ENCODE measurements at places on chromosomes 7 and 10. TPM values are rescaled to one million over a fixed set of nuclear protein-coding genes. Genes with fewer than 3 reads are reported as not detected.

- no peaks in the 10 kb centered on the region for H3K27me3 ChIP-seq
- no peaks in the 10 kb centered on the region for H3K36me3 ChIP-seq
- no peak for DNase-seq
- no peak overlapping the region for H3K4me3 ChIP-seq
- H3K4me1 ChIP-seq: no peaks in the 10 kb centered on the region
Observed at GRCh38 chr7:47795631-47796030, 152.6 kb downstream of the PKD1L1 start.

- H3K27me3 ChIP-seq: no peaks in the 10 kb centered on the region
- H3K27ac ChIP-seq: no peak overlapping the region
- H3K36me3 ChIP-seq: no peaks in the 10 kb centered on the region
- no peaks in the 10 kb centered on the region for H3K4me1 ChIP-seq
- DNase-seq: no peak
Observed at GRCh38 chr10:122349758-122350369, 24.6 kb upstream of the PLEKHA1 start.

Gene SPDYE6
- not detected for total RNA-seq

Gene COL17A1
- total RNA-seq: 2.2 TPM

Gene TRIM74
- 1.5 TPM for total RNA-seq

DNA sequence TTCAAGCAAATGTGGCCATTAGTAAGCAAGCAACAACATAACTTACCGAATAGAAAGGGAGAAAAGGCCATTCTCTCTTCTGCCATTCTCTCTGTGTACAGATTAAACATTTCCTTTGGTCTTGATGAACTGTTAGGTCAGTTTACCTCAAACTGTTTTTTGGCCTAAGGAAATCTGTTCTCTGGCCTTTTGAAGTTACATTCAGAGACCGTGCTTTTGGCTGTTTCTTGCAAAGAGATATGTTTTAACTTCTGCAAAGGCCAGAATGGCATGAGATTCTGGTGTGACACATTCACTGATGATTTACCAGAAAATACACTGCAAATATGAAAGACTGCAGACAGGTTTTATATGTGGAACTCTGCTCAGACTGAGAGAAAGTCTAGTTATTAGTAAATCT lies 22.2 kb downstream of the AHR start:
- no peak overlapping the region for H3K27ac ChIP-seq
- H3K4me3 ChIP-seq: no peak overlapping the region
- H3K36me3 ChIP-seq: no peaks in the 10 kb centered on the region
- H3K4me1 ChIP-seq: no peaks in the 10 kb centered on the region
- no peaks in the 10 kb centered on the region for H3K27me3 ChIP-seq

GRCh38 chr7:47759056-47759706 lies 177.3 kb upstream of the TNS3 start:
- H3K36me3 ChIP-seq: no peaks in the 10 kb centered on the region
- no peaks in the 10 kb centered on the region for H3K4me1 ChIP-seq
- no peaks in the 10 kb centered on the region for H3K27me3 ChIP-seq
- DNase-seq: no peak
- H3K4me3 ChIP-seq: no peak overlapping the region

Gene CLCN1
- total RNA-seq: not detected

Gene SPDYE5
- 0.28 TPM for total RNA-seq

- H3K4me3 ChIP-seq: no peak overlapping the region
- no peaks in the 10 kb centered on the region for H3K27me3 ChIP-seq
- H3K27ac ChIP-seq: no peak overlapping the region
- no peaks in the 10 kb centered on the region for H3K36me3 ChIP-seq
- peaks cover 5% of the 10 kb centered on the region for H3K4me1 ChIP-seq
Observed at GRCh38 chr7:620056-620455, 100.4 kb upstream of the PDGFA start.

DNA sequence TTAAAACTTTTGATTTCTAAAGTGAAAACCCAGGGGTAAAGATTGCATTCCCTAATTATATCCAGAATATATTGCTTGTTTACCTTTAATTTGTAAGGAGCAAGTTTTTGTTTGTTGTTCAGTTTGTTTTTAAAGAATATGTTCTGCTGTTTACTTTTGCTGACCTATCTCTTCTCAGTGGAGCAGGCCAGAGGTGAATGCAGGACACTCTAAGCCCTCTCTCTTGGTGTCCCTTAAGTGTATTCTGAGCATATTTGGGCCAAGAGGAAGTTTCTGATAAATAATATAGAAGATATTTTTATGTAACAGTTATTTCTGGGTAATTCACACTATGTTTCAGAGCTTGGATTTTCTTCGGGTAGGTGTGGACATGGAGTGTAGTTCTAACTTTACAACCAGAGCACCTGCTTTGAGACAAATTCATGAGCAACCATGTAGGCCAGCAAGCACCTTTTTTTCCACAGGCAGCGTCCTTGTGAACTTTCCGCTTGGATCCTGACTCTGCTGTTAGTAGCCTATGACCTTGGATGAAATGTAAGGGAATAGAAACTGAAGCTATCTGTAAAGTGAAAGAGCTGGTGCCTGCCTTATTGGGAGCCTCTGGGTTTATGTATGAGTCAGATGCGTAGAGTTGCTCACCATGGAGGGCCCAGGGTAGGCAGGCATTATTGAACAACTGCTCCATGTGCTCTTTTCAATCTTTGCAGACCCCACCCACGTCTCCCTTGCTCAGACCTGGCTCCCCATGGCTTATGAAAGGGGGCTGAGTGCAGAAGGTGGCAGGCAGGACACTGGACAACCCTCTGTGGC lies 16.1 kb downstream of the OGDH start:
- H3K27ac ChIP-seq: peak overlapping the region; percentile 64
- DNase-seq: no peak
- H3K4me1 ChIP-seq: peaks cover 7% of the 10 kb centered on the region
- no peak overlapping the region for H3K4me3 ChIP-seq
- H3K36me3 ChIP-seq: peaks cover 19% of the 10 kb centered on the region

GRCh38 chr10:92011560-92012214 lies 88.1 kb downstream of the BTAF1 start:
- DNase-seq: no peak
- no peak overlapping the region for H3K27ac ChIP-seq
- H3K36me3 ChIP-seq: peaks cover 12% of the 10 kb centered on the region
- no peak overlapping the region for H3K4me3 ChIP-seq

Gene ZNF786
- 5.9 TPM for total RNA-seq
